ENCODE measurements at places on chromosomes 16 and 17.

DNA sequence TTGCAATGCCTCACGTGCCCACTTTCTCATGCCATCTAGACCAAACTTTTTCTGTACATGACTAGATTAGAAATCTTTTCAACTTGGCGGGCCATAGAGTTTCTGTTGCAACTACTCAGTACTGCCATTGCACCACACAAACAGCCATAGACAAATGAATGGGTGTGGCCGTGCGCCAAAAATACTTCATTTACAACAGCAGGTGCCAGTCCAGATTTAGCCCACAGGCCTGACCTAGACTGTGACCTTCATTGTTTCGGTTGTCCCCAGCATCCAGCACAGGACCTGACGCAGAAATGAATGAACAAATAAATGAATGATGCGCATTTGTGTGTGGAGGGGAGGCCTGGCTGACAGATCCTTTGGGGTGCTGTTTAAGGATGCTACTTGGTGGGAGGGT lies 14.3 kb upstream of the PDK2 start:
- no peak for DNase-seq

DNA sequence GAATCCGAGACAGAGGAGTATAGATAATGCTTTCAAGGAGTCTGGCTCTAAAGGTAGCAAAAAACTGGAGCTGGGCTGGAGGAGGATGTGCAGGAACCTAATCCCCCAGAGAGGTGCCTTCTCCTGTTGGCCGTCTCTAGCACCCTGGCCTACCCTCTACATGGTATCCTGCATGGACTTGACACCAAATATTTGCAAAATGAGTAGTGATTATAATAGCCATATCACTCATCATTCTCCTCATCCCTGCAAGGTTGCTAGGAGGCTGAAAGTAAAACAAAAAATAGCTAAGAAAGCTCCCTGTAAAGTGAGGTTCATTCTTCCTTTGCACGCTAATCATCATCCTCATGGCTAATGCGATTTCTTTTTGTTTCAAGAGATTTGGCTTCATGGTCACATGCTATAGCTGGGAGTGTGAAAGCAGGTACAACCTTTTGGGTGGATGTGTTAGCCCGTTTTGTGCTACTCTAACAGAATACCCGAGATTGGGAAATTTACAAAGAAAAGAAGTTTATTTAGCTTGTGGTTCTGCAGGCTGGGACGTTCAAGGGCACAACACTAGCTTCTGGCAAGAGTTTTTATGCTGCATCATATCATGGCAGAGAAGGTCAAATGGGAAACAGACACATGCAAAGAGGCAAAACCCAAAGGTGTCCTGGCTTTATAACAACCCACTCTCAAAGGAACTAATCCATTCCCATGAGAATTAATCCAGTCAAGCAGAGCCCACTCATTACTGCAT lies 27.1 kb upstream of the CIITA start:
- no peak for DNase-seq

DNA sequence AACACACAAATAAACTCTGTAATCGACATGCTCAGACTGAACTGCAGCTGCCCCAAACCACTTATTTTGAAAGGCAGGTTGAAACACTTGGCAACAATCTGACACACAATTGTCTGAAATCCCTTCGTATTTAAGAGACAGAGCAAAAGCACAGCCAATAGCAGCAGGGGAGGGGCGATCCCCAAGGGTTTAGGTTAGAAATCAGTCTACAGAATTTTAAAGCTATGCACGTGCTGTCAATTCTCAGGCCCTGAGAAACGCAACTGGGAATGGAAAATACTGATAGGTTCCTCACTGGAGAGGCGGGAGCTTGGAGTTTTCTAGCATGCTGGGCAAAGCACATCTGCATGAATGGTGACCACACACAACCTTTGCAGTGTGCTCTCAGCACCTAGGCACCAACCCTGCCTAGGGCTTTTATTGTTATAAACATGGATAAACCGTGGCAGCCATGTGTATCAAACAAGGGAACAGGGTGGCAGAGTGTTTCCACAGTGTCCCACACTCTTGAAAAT lies 168.0 kb downstream of the AATF start:
- DNase-seq, result no peak

DNA sequence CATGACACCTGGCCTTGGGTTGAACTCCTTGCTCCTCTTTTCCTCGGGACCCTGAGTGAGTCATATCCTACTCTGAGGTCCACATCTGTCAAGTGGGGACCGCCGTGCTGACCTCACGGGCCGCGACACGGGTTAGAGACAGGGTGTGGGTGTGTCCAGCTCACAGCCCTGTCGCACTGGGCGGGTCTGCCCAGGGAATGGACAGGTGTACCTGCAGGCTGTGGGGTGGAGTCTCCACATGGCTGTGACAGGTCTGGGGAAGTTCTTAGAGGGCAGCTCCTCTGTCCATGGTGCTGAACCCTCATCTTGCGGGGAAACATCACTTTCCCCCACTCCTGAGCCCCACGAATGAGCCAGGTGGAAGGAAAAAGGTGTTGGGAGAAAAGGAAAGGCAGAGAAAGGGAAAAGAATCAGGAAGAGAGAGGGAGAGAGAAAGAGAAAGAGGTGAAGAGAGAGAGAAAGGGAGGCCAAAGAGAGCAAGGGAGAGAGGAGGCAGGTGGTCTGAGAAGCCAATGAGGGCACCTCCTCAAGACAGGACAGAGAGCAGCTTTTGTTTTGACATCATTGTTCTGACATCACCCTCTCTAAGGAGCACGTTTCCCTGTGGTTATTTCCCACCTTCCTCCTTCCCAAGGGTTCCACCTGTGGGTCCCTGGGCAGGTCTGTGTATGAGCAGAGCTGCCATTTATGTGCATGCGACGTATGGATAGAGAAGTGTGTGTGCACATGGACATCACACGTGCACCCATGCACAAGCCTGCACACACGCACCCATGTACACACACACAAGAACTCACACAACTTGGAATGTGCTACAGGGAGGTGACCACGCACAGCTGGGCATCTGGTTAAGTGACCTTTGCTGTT lies 32.6 kb upstream of the CBFA2T3 start:
- DNase-seq, result no peak

DNA sequence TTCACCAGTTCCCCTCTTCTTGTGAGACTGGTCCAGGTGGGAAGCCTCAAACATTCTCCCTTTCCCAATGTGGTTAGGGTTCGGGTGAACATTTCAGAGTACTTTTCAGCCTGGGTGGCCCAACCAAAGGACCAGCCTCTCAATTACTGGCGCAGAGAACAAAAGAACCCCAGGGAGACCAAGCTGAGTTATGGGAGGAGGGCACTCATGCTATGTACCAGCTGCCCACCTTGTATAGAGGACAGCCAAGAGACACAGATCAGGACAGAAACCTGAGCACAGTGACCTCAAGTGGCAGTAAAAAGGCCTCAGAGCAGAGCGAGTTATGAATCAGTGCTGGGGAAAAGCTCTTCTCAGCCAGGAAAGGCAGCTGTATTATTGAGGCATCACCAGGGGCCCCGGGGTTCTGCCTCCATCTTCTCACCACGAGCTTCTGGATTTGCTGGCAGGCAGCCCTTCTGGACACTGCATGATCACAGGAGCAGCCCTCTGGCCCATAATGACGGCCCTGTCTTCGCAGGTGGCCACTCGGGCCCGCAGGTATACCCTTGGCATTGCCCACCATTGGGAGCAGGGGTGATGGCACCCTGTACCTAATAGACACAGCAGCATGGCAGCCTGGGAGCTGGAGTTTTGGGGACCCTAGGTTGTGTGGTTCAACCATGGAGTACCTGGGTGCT lies 3.8 kb downstream of the G6PC3 start:
- peak; percentile 59 for DNase-seq

- no peak for DNase-seq
Measured at GRCh38 chr16:23368469-23368868, 66.4 kb downstream of the SCNN1B start.

DNA sequence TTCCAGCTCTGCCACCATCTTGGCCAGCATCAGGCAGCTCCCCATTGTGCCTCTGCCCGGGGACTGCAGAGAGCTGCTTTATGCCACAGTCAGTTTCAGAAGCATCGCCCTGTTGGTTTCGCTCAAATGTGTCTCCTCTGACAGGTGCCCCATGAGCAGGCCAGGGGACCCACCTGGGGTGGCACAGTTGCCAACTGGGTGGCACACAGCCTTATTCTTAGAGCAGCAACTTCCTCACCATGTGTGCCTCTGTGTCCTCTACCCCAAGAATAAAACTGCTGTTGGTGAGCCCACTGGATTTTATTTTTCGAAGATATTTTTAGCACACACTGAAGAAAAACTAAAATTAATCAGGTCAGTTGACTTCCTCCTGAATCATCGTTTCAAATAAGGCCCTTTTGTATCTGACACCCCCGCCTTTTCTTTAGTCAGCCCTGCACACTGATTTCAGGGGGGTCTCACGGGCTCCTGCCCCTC lies 44.9 kb upstream of the CACNG5 start:
- no peak for DNase-seq

GRCh38 chr16:56451753-56452689 lies 667 bp downstream of the OGFOD1 start:
- no peak for DNase-seq

DNA sequence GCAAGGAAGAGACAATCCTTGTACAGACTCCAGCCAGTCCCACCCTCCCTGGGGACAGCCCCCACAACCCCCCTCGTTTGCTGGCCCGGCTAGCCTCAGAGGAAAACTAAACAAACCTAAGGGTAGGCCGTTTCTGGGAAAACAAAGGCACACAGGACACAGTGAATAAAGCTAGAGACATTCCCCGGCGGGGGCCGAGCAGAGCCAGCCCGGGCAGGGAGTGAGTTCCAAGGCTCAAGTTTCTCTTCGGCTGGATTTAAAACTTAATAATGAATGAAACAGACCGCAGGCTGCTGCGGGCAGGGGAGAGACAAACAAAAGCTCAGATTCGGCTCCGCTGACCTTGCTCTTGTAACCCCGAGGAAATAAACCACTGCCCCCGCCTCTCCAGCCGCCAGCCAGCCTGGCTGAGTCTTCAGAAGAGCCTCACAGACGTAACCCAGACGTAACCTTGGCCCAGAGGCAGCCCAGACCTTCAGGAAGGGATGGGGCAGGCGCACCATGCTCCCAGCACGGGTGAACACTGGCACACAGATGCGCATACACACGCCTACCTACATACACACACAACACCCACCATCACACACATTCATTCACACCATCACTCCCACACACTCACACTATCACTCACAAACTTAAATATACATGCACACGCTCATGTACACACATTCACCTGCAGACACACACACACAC lies 216.0 kb downstream of the ZNF423 start:
- no peak for DNase-seq

- no peak for DNase-seq
Measured at GRCh38 chr17:81483862-81484194, 28.8 kb downstream of the ACTG1 start.

- no peak for DNase-seq
Measured at GRCh38 chr16:57386381-57386951, 14.2 kb downstream of the CX3CL1 start.

DNA sequence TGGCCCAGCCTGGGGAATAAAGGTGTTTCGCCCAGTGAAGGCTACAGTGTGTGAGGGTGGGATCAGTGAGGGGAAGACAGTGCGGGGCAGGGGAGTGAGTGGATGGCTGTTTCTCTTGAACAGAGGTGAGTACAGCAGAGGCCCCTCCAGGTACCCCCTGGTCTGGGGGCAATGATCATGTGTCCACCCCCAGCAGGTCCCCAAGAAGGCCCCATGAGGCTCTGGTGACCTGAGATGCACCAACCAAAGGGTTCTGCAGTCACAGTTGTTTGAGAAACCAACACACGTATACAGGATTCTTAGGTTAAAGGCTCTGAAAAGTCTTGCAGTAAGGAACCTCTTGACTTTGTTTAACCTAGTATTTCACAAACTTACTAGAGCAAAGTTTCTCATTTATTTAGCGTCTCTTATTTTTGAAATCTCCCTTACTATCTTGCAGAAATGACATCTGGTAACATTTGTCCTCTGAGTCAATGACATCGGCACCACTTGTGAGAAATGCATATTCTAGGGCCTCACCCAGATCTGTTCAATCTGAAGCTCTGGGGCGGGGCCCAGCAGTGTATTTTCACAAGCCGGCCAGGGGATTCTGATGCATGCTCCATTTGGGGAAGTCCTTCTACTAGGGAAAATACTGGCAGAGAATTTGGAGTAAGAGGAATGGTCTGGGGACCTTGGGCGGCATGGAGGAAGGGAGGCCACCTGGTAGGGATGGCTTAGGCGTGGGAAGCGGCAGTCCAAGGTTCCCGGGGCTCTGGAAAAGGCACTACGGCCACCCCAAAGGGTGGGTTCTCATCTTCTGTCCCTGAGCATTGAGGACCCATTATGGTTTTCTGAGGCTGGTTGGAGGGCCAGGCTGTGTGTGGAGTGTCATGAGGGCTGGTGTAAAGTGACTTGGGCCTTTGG lies 217.3 kb downstream of the NTN1 start:
- DNase-seq, result no peak

GRCh38 chr17:40490289-40490853 lies 11.1 kb downstream of the TNS4 start:
- peak; percentile 30 for DNase-seq

GRCh38 chr17:59277031-59277430 lies 54.4 kb upstream of the YPEL2 start:
- no peak for DNase-seq

GRCh38 chr16:48347191-48347865 lies 37.9 kb downstream of the SIAH1 start:
- DNase-seq, result no peak

- no peak for DNase-seq
Measured at GRCh38 chr16:9650284-9650683, 531.9 kb downstream of the GRIN2A start.

- no peak for DNase-seq
Measured at GRCh38 chr16:19868421-19868820, 16.2 kb downstream of the GPRC5B start.

DNA sequence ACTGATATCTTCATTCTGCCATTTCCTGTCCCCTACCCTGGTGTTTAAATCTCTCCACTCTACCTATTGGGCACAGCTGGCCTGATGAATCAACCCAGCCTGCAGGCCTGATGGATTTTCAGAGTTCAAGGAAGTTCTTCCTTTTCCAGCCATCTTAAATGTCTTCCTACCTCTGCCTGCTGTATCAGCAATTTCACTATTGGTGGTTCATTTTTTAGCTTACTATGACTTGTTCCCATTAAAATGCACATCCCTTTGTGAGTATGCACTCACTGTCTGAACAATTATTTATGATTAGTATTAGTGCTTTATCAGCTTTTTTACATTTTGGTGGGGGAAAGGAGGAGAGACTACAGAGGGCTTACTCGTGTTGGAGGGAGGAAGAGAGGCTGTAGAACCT lies 48.6 kb upstream of the CRHR1 start:
- DNase-seq, result no peak

Measured in NCI-H2081 (cell line).